Stimulated activated CD8-positive, alpha-beta memory T cell treated with anti-CD3 and anti-CD28 coated beads, Interleukin-7, amount 100 ng/mL, for 1 hour (primary cell): ENCODE measurements at places on chromosomes 11 and 22.

GRCh38 chr22:36274531-36274930 lies 21.6 kb downstream of the APOL1 start:
- no peak for DNase-seq

DNA sequence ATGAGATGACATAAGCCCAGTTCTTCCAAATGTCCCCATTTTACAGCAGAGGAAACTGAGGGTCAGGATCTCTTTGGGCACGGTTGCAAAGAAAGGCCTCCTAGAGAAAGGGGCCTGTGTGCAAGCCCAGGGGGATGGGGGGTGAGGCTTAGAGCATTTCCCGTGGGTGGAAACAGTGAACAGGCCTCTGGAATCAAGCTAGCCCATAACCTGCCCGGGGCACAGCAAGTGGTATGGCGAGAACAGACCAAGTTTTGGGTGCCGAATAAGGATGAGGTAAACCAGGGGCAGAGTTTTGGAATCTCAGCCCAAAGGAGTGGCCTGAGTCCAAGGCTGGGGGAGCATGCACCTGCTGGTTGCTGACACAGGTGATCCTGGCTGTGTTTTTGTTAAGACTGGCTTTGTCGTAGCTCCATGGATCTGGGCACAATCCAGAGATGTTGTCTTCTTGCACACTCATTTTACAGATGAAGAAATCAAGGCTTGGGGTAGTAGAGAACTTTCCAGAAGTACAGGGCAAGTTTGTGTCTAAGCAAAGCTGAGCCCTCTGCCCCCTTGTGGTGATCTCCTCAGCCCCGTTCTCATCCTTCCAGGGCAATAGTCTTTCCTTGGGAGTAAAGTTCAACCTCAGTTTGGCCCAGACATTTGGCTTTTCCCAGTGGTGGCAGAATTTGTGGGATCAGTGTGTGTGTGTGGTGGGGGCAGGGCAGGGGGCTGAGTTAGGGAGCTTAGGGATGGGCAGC lies 53.5 kb upstream of the MYEOV start:
- DNase-seq, result no peak

DNA sequence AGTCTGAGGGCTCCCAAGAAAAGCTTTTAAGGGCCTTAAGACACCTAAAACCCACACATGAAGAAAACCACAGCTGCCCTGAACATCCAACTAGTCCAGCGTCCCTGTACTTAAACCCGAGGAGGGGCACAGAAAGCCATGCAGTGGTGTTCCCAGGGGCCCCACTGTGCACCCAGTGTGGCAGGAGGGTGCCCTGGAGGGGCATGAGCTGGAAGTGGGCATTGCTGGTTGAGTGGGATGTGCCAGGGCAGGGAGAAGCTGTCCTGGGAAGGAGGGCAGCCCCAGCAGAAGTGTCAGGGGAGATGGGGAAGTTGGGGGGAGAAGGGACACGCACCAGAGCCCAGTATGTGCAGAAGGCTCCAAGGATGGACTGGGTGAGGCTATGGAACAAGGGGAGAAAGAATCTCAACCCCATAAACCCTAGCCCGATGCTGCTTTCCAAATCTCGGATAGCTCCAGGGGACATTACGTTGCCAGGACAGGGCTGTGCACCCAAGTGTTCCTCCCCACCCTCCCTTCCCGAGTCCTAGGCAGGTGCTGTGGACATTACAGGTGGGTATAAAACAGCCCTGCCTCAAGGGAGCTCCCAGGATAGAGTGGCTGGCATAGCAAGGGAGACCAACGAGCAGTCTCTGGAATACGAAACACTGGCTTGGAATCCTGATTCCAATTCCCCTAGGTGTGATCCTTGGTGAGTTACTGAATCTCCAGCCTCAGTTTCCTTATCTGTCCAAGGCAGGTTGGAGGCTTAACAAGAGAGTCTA lies 44.2 kb downstream of the SHANK2 start:
- no peak for DNase-seq

DNA sequence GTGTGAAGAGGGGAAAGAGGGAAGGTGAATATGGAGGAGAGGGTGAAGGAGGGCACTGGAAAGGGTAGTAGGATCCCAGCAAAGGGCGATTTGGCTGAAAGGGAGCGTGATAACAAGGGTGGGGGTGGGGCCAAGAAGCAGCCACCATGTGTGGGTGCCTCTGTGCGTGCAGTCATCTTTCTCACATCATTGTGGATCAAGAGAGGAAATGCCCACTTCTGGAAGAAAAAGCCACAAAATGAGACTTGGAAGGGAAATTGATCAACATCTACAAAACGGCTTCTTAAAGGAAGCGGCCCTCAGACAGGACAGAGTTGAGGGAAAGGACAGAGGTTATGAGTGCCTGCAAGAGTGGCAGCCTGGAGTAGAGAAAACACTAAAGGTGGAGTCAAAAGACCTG lies 1.2 kb upstream of the CXCR5 start:
- no peak for DNase-seq

DNA sequence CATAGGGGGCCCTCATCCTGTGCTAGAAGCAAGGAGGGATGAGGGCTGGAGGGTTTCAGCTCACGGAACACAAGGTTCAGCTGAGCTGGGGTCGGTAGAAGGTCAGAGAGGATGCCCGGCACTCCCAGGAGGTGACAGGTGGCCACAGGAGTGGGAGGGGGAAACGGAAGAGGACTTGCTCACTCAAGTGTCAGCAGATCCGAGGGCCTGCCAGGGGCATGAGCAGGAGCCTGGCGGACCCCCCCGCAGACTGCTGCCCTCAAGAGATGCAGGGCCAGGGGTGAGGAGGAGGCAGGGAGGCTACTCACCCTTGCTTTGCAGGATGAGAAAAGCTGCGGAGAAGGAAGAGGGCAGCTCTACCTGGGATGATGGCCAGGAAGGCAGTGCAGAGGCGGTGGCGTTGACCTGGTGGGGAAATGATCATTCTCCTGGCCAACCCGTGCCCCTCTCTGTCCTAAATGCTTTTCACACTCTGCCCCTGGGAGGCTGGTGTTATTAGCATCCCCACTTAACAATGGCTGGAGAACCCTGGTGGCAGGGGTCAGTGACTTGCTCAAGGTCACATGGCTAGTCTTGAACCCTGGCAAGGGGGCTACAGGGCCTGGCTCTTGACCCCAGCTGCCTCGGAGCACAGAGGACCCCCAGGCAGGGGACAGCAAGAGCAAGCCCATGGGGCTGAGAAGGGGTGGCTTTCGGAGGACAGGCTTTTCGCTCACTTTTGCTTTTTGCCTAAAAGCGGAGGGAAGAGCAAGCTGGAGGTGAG lies 30.1 kb upstream of the CSNK1E start:
- no peak for DNase-seq

DNA sequence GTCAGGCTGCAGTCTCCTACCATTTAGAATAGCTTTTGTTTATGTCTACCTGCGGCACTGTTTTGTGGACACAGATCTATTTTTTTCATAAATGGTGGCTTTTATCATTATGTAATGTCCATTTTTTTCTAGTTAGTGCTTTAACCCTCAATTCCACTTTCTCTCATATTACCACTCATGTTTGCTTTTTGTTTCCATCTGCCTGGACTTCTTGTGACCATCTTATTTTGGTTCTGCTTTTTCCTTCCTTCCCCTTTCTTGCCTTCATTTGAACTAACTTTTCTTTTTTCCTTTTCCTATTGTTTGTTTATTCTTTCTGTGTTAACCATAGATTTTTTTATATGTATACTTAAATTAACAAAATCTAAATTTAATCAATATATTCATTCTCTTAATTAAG lies 98.5 kb upstream of the SLC22A12 start:
- no peak for DNase-seq
